ENCODE measurements at places on chromosomes 2 and 18.

DNA sequence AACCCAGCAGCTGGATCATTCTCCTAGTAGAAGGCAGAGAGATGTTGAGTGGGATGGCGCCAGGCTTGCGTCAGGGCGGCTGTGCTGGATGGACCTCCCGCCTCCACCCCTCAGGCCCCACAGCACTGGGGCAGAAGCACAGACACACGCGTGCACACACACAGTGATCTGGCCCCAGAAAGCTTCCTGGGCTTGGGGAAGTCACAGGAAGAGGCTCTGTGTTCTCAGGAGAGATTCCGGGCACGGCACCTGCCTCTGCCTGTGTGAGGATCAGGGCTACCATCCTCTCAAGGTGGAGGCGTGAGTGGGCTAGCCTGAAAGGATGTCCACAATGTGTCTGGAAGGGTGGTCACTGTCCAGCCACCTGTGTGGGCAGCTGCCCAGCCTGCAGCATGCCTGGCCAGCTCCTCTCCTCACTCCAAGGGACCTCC lies 229.8 kb upstream of the HS6ST1 start:
- no peak for DNase-seq

- DNase-seq: no peak
These were observed 1.4 kb downstream of the APLF start for GRCh38 chr2:68468801-68469200.

- DNase-seq: no peak
These were observed 178.0 kb downstream of the ASXL3 start for GRCh38 chr18:33755931-33756560.

- no peak for DNase-seq
These were observed 82.2 kb downstream of the KLF7 start for GRCh38 chr2:207083361-207084110.

- DNase-seq: no peak
These were observed 146.4 kb downstream of the DAW1 start for GRCh38 chr2:228017784-228018183.

DNA sequence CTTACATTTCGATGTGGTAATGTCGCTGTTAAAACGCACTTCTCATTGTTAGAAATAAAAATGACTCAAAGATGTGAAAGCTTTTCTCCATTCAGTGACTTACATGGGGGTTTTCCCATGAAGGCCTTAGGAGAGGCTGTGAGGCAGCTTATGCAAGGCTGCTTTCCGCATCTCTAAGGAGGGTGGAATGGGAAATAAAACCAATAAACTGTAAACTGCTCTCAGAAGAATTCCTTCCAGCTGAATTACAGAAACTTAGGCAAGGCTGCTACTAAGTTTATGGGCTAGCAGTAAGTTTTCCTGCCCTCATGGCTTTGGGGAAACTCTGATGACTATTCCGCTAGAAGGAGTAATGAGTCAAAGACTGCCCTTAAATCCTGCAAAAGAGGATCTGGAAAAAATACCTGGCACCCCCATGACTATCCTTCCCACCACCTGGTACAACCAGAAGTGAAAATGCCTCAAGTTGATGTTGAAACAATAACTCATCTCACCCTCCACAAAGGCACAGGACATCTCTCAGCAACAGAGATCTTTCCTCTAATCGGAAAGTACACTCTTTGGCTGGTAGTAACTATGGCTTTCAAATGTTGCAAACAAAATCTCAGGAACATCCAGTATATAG lies 97.7 kb upstream of the SMAD7 start:
- no peak for DNase-seq

DNA sequence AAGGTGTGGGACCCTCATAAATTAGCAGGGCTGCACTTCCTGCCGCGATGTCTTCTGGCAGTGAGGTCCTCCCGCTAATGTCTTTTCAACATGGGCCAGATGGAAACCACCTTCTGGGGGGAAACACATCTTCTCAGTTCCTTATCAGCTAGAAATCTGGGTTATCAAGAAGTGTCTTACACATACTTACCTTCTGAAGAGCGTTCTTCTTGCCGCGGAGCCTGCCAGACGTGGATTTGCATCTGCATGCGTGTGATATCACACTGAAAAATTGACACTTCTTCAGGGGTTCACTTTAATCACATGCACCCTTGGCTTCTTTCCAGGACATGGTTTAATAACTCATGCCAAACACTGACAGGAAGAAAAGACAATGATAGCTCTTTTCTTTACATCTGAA lies 163.5 kb upstream of the SOX11 start:
- DNase-seq: no peak

GRCh38 chr2:197215748-197216360 lies 94.7 kb downstream of the ANKRD44 start:
- DNase-seq: no peak

DNA sequence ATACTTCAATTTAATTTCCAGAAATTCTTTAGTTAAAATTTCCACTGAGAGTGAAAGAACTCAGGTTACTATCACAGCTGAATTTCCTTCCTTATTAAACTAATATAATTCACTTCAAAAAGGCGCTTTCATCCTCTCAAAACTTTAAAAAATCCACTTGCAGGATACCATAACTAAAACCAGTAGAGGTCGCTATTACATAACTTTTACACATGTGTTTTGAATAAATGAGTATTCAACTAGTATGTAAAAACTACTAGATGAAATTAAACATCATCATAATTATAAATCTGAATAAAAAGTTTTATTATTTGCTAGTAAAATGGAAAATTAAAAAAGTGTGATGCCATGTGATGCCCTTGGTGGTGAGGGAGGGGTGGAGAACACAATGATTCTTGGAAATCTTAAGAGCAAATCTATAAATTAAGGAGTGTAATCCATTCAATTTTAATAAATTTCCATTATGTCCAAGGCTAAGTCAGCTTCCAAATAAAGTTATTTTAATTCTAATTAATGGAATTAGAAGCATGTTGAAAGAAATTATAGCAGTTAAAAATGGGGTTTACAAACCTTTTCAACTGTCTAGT lies 61.4 kb downstream of the SOS1 start:
- DNase-seq: peak; percentile 41

- no peak for DNase-seq
These were observed 562.7 kb upstream of the ID2 start for GRCh38 chr2:8118940-8119781.

- no peak for DNase-seq
These were observed 3.6 kb downstream of the IAH1 start for GRCh38 chr2:9477914-9478313.

GRCh38 chr2:105445976-105446375 lies 47.1 kb upstream of the FHL2 start:
- DNase-seq: no peak

DNA sequence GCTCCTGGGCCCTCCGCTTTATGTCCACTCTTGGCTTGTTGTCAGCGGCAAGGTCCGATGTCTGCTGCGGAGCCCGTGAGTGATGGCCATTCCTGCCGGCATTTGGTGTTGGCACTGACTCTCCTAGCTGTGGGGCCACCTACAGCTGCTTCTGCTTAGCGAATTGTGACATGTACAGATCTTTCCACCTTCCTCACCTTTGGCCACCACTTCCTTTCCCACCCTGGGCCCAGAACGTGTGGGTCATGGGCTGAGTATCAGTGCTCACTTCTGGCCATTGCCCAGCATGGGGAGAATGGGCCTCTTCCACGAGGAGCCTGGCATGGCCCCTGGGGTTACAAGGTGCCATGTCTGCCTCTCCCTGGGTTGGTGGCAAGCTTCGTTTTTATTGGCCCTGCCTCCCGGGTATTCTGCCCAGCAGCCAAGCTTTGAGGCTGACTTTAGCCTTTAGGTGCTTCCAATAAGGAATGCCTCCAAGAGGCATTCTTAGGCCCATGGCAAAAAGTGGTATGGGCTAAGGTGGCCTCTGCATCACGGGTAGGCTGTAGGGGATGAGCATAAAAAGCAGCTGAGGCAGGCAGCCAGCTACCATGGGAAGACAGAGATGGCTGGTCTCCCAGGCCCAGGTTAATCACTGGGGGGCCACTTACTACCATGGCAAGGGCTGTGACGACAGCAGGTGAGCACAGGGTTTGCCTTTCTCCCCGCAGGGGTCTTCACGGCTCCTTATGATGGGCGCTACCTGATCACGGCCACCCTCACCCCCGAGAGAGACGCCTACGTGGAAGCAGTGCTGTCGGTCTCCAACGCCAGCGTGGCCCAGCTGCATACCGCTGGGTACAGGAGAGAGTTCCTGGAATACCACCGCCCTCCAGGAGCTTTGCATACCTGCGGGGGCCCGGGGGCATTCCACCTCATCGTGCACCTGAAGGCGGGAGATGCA lies 65.8 kb downstream of the EMILIN2 start:
- no peak for DNase-seq

DNA sequence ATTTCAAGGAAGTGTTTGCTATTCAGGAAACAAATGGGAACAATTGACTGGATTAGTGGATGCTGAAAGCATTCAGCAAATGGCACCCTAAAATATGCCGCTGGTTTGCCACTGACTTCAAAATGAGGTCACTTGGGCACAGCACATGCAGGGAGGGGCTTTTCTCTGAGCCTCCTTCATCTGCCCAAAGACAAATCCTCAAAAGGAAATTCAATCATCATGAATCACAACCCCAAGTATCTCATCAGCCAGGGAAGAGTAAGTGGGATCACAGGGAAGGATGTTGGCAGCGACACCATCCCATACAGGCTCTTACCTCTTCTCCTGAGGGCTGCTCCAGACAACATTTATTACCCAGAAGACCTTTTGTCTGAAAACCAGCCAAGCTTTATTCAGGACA lies 14.4 kb upstream of the SP140L start:
- DNase-seq: no peak

DNA sequence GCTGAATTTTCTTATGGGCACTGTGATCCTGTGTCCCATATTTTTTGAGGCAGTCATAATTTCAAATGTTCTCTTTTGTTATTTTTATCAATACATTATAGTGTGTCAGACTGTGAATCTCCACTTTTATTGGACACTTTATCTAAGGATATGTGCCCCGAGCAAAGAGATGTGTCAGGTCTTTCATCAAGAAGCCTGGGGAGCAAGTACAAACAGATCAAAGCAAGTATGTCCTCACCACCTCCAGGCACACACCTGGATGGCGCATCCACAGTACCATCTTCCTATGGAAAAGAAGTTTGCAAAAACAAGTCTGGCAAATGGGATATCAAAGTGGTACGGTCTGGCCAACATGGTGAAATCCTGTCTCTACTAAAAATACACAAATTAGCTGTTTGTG lies 81.0 kb upstream of the ZNF236 start:
- no peak for DNase-seq

- DNase-seq: no peak
These were observed 649.4 kb upstream of the SLC8A1 start for GRCh38 chr2:41101281-41101680.

DNA sequence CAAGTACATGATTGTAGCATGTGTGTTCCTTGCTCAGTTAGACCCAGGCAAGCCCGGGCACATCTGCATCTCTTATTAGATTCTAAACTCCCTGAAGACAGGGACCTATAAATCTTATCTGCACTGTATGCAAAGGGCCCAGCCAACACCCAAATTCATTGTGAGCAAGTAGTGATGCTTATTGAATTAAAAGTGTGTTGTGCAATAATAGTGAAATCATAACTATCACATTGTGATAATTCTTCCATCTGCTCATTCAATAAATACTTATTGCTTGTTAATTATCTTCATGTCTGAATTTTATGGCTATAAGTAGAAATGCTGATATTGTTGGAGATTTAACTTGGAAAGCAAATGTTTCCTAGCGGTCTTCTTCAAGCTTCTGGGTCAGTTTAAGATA lies 387.5 kb downstream of the SLC4A3 start:
- no peak for DNase-seq

DNA sequence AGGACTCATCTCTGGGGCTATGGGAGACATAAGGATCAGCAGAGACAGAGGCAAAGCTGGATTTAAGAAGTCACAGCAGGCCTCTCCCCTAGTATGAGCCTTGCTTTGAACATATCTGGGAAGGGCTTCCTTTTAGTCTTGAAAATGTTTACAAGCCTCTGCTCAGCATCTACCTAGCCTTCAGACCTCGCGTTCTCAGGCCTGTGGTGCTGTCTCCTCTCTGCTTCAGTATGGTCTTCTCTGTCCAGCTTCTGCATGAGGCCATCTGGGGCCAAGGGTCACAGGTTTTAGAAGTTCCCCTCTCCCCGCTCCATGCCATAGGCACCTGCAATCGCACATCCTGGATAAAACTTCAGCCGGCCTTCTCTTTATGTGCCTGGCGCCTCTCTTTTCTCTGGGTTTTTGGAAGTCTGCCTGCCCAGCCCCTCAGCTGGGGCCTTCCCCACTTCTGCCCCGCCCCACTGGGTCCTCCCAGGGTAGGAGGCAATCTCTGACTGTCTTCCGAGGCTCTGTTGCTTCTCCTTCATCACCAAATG lies 7.1 kb downstream of the ACTG2 start:
- DNase-seq: no peak

DNA sequence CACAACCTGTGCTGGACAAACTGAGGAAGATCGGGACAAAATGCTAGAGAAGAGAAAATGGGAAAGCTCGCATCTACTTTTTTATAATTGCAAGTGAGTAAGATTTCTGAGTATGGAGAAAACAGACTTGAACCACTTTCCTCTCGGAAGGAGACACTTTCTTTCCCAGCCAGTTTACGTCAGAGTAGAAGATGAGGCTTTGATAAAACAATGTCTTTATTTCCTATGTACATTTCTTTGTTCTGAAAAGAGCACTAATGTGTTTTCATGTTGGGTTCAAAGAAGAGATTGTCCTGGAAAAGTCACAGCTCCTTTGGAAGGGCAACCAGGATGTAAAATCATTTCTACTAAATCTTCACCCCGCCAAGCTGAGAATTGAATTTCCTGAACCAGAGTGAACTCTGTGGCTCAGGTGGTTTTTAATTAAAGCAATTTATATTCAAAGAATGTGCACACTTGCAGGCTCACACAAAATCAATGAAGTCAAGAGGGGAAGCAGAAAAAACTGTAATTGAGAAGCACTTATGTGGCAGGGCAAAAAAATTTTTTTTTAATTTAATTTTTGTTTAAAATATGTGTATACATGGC lies 23.4 kb upstream of the ITGA6 start:
- DNase-seq: no peak

DNA sequence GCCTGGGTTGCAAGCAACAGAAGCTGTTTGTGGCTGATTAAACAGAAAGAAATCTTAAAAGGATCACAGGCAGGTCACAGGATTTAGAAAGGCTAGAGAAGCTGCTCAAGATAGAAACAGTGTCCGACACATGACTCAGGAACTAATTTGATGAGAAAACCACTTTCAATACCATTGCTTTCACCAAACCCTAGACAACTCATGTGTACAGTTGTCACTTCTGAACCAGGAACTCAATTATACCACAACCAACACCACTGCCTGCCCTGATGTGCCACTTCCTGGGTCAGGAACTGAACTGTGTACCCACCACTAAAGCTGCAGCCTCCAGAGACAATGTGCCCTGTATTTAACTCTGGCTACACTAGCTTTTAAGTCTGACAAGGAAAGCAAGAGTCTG lies 56.0 kb downstream of the TMEM247 start:
- no peak for DNase-seq

GRCh38 chr18:74242438-74243096 lies 49.2 kb downstream of the CYB5A start:
- no peak for DNase-seq
